Immature natural killer cell (primary cell): ENCODE measurements at places on chromosomes 4 and X. TPM values are rescaled to one million over a fixed set of nuclear protein-coding genes. Genes with fewer than 3 reads are reported as not detected.
A peak's percentile ranks its signal among the peaks of the same experiment; 100 is the strongest.

The FHIP1A gene
- not detected for polyA plus RNA-seq

The PAGE4 gene
- not detected for polyA plus RNA-seq

The ADGRL3 gene
- not detected for polyA plus RNA-seq

The SHOX gene
- polyA plus RNA-seq = not detected

The FAM184B gene
- polyA plus RNA-seq = not detected

The C4orf51 gene
- not detected for polyA plus RNA-seq

The SHROOM2 gene
- not detected for polyA plus RNA-seq

The HS6ST2 gene
- 0.27 TPM for polyA plus RNA-seq

The BST1 gene
- 1.1 TPM for polyA plus RNA-seq

DNA sequence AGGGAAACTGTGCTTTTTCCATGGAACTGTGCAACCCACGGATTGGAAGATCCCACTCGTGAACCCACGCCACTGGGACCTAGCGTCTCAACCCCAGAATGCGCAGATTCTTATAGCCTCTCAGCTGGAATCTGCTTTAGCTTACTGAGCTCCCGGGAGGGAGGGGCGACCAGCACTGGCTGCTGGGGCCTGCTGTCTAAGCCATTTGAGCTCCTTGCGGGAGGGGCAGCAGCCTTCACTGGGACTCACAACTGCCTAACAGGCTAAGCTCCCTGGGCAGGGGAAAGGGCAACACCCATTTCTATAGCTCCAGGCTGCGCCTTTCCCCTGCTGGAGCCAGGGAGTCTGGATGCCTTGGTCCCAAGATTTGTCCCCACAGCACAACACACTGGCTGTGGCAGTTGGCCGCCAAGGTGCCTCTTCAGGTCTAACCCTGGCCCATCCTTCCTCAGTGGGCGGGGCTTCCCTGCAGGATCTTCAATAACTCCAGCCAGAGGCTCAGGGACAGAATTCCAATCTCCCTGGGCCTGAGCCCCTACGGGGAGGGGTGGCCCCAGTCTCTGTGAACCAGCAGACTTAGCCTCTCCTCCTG lies 451.7 kb upstream of the PITX2 start:
- no peaks in the 10 kb centered on the region for H3K27me3 ChIP-seq
- no peak overlapping the region for H3K27ac ChIP-seq
- DNase-seq = no peak
- no peaks in the 10 kb centered on the region for H3K4me1 ChIP-seq

GRCh38 chr4:123463869-123464268 lies 67.3 kb downstream of the SPRY1 start:
- no peak overlapping the region for H3K4me3 ChIP-seq
- H3K36me3 ChIP-seq = no peaks in the 10 kb centered on the region
- no peak for DNase-seq
- H3K27me3 ChIP-seq = peaks cover 4% of the 10 kb centered on the region

- no peak overlapping the region for H3K4me3 ChIP-seq
- no peak for DNase-seq
- no peaks in the 10 kb centered on the region for H3K4me1 ChIP-seq
- peaks cover 4% of the 10 kb centered on the region for H3K27me3 ChIP-seq
Measured at GRCh38 chrX:75327607-75328006, 53.7 kb downstream of the UPRT start.

- no peaks in the 10 kb centered on the region for H3K27me3 ChIP-seq
- DNase-seq = no peak
- H3K27ac ChIP-seq = no peak overlapping the region
- no peak overlapping the region for H3K4me3 ChIP-seq
- no peaks in the 10 kb centered on the region for H3K4me1 ChIP-seq
Measured at GRCh38 chr4:159267869-159268285, 165.0 kb downstream of the RAPGEF2 start.

GRCh38 chrX:2820136-2820771 lies 8.5 kb upstream of the GYG2 start:
- no peaks in the 10 kb centered on the region for H3K36me3 ChIP-seq
- peaks cover 7% of the 10 kb centered on the region for H3K4me1 ChIP-seq
- H3K4me3 ChIP-seq = no peak overlapping the region
- H3K27me3 ChIP-seq = no peaks in the 10 kb centered on the region
- no peak for DNase-seq

GRCh38 chr4:74397748-74398426 lies 32.9 kb downstream of the EREG start:
- no peak for DNase-seq
- H3K27ac ChIP-seq = peak overlapping the region; percentile 98
- H3K36me3 ChIP-seq = no peaks in the 10 kb centered on the region
- peak overlapping the region; percentile 98 for H3K4me3 ChIP-seq

GRCh38 chr4:27702730-27703431 lies 842.2 kb downstream of the STIM2 start:
- no peaks in the 10 kb centered on the region for H3K27me3 ChIP-seq
- no peaks in the 10 kb centered on the region for H3K36me3 ChIP-seq
- no peak for DNase-seq
- H3K27ac ChIP-seq = no peak overlapping the region
- H3K4me3 ChIP-seq = no peak overlapping the region

GRCh38 chr4:122577808-122578781 lies 42.8 kb downstream of the IL21 start:
- no peaks in the 10 kb centered on the region for H3K36me3 ChIP-seq
- peaks cover 5% of the 10 kb centered on the region for H3K27me3 ChIP-seq
- no peak overlapping the region for H3K4me3 ChIP-seq
- H3K4me1 ChIP-seq = no peaks in the 10 kb centered on the region

GRCh38 chrX:65751519-65751918 lies 84.1 kb downstream of the MSN start:
- DNase-seq = no peak
- peaks cover 8% of the 10 kb centered on the region for H3K27me3 ChIP-seq
- peak overlapping the region; percentile 48 for H3K4me3 ChIP-seq

GRCh38 chr4:6476893-6477292 lies 4.5 kb upstream of the PPP2R2C start:
- peaks cover 3% of the 10 kb centered on the region for H3K4me1 ChIP-seq
- DNase-seq = no peak
- H3K36me3 ChIP-seq = no peaks in the 10 kb centered on the region
- H3K27ac ChIP-seq = no peak overlapping the region
- peaks cover 9% of the 10 kb centered on the region for H3K27me3 ChIP-seq

DNA sequence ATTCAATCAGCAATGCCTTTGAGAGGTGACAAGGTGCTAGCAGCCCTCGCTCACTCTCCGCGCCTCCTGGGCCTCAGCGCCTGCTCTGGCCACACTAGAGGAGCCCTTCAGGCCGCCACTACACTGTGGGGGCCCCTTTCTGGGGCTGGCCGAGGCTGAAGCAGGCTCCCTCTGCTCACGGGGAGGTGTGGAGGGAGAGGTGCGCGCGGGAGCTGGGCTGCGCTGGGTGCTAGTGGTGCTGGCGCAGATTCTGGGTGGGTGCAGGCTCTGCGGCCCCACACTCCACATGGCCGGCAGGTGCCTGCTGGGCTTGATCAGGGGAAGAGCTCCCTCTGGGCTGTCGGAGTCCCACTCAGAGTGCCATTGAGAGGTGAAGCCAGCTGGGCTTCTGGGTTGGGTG lies 351.0 kb downstream of the GASK1B start:
- no peaks in the 10 kb centered on the region for H3K36me3 ChIP-seq
- no peak for DNase-seq
- peaks cover 2% of the 10 kb centered on the region for H3K27me3 ChIP-seq
- H3K27ac ChIP-seq = no peak overlapping the region
- H3K4me1 ChIP-seq = no peaks in the 10 kb centered on the region
- H3K4me3 ChIP-seq = no peak overlapping the region

- H3K27ac ChIP-seq = no peak overlapping the region
- H3K36me3 ChIP-seq = no peaks in the 10 kb centered on the region
- H3K27me3 ChIP-seq = no peaks in the 10 kb centered on the region
- DNase-seq = no peak
- H3K4me3 ChIP-seq = no peak overlapping the region
Measured at GRCh38 chrX:4909348-4909747, 1195.9 kb upstream of the PRKX start.

- H3K36me3 ChIP-seq = no peaks in the 10 kb centered on the region
- no peak overlapping the region for H3K4me3 ChIP-seq
Measured at GRCh38 chr4:100372432-100372831, 145.4 kb downstream of the EMCN start.

DNA sequence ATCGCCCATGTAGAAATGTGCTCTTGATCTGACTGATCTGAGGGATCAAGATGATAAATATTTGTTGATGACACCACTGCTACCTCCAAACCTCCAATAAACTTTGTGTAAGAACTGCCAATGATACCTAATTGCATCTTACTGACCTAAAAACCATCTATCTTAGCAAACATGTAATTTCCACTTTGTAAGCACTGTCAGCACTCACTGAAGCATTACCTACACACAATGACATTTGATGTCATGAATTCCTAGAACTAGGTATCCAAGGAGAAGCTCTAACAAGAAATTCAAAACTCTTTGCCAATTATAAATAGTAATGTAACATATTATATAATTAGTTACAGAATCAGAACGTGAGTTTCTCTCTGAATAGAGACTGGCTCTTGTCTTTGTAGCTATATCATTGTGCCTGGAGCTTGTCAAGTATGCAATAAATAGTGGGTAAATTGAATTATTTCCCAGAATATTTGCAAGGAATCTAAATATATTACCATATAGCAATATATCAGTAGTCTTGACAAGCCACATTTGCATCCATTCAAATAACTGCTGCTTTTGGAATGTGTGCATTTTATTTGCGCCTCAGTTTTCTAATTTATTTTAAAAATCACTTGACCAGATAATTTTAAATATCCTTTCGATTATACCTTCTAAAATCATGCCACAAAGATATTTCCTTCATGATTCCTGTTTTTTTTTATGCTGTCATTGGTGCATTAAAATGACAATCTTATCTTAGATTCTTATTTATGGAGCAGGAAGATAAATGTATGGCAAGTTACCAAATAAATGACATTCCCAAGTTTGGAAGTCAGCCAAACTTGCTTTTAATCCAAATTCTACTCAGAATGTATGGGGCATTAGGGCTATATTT lies 232.3 kb upstream of the NEIL3 start:
- H3K4me3 ChIP-seq = no peak overlapping the region
- DNase-seq = no peak
- H3K27me3 ChIP-seq = no peaks in the 10 kb centered on the region
- no peak overlapping the region for H3K27ac ChIP-seq
- no peaks in the 10 kb centered on the region for H3K4me1 ChIP-seq

GRCh38 chr4:130812117-130812765 lies 1716.3 kb downstream of the C4orf33 start:
- H3K27me3 ChIP-seq = no peaks in the 10 kb centered on the region
- no peak overlapping the region for H3K4me3 ChIP-seq
- no peaks in the 10 kb centered on the region for H3K36me3 ChIP-seq
- no peak overlapping the region for H3K27ac ChIP-seq
- H3K4me1 ChIP-seq = no peaks in the 10 kb centered on the region
- no peak for DNase-seq

DNA sequence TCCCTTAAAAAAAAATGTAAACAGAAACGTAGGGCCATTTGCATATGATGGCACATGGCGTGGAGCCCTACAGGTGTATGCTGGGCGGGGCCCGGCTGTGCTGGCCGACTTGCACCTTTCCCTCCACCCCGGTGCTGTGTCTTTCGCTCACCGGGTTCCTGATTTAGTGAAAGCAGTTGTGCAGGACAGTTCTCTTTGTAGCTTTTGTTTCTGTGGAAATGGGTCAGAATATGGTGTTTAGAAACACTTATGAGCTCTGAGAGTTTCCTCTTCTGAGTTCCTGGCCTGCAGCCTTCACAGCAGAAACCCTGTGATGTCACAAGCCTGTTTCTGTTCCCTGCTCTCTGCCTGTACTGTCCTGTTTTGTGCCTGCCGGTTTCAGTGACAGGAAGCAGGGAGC lies 22.5 kb upstream of the MSANTD1 start:
- no peak overlapping the region for H3K4me3 ChIP-seq
- H3K4me1 ChIP-seq = peaks cover 10% of the 10 kb centered on the region
- peak overlapping the region; percentile 46 for H3K27ac ChIP-seq
- H3K27me3 ChIP-seq = peaks cover 7% of the 10 kb centered on the region
- DNase-seq = no peak
- peaks cover 32% of the 10 kb centered on the region for H3K36me3 ChIP-seq

- H3K4me3 ChIP-seq = no peak overlapping the region
- H3K27me3 ChIP-seq = no peaks in the 10 kb centered on the region
- no peaks in the 10 kb centered on the region for H3K36me3 ChIP-seq
- H3K27ac ChIP-seq = no peak overlapping the region
- no peaks in the 10 kb centered on the region for H3K4me1 ChIP-seq
Measured at GRCh38 chrX:153863251-153863991, 22.6 kb downstream of the L1CAM start.

DNA sequence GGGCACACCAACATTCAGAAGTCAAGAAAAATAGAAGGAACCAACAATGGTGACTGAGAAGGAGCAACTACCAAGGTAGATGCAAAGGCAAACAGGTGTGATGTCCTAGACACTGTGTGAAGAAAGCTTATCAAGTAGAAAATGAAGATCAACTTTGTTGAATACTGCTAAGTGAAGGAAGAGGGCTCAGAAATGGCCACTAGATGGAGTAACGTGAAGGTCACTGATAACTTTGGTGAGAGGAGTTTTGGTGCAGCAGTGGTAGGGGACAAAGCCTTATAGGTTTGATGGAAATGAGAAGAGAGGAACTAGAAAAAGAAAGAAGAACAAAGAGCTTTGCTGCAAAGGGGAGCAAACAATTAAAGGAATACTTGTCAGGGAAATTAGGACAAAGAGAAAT lies 23.5 kb downstream of the OTC start:
- H3K4me1 ChIP-seq = no peaks in the 10 kb centered on the region
- H3K27ac ChIP-seq = no peak overlapping the region
- H3K36me3 ChIP-seq = no peaks in the 10 kb centered on the region

DNA sequence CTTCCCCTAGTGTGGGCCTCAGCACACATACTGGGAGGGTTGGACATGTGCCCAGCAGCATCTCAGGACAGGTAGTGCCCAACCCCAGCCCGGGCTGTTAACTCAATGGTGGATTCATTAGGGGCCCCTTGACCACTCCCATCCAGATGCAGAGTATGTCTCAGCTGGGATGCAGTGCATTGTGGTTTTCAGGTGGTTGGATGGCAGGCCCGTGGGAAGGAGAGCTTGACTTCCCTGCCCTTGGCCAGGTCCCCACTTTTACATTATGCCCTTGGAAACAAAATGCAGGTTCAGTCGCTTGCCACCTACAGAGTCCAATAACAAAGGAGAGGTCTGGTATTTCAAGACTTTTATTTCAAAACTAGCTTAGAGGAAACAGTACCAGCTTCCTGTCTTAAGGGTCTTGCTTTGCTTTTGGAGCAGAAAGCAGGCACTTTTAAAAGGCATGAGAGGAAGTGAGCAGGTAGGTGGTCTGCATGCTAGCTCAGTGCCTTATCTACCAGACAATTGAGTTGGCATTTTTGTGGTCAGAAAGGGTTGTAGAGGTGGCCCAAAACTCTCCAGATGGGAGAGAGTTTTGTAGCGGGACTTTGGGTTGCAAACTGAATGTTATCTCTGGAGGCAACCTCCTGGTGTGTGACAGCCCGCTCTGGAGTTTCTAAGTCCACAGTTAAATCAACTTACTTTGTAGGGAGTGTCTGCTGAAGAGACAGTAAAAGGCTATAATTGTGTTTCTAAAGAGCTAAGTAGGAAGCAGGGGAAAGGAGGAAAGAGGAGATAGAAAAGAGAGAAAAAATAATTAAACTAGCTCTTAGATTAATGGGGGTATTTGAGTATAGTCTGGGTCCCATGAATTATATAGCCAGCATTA lies 171.0 kb downstream of the GALNTL6 start:
- H3K27me3 ChIP-seq = peaks cover 3% of the 10 kb centered on the region
- no peak overlapping the region for H3K27ac ChIP-seq
- H3K4me3 ChIP-seq = no peak overlapping the region
- H3K36me3 ChIP-seq = no peaks in the 10 kb centered on the region
